ENCODE measurements at places on chromosomes 5 and 9. TPM values are rescaled to one million over a fixed set of nuclear protein-coding genes. Genes with fewer than 3 reads are reported as not detected.
A peak's percentile ranks its signal among the peaks of the same experiment; 100 is the strongest.

Gene SLCO6A1
- not detected for total RNA-seq

DNA sequence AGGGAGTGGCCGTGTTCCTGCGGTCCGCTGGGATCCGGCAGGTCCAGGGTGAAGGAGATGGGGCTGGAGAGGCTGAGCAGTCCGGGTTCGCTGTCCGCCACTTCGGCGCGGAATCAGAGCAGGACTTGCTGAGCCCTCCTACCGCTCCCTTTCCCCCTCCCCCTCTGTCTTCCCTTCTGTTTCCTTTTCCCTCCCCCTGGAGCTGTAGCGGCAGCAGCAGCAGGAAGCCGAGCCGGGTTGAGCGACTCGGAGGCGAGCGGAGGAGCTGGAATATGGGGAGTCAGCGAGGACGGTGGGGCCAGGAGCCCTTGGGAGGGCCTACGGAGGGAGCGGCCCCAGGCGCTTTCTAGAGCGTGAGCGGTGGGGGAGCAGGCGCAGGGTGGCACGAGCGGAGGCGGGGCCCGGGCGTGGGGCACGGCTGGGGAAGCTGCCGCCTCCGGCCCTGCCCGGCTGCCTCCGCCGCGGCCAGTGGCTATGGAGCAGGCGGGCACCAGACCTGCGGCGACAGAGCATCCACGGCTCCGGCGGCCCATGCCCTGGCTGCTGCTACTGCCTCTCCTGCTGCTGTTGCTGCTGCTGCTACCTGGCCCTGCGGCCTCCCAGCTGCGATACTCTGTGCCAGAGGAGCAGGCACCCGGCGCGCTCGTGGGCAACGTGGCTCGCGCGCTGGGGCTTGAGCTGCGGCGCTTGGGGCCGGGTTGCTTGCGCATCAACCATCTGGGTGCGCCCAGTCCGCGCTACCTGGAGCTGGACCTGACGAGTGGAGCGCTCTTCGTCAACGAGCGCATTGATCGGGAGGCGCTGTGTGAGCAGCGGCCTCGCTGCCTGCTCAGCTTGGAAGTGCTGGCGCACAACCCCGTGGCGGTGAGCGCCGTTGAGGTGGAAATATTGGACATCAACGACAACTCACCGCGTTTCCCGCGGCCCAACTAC, at the start of gene PCDHAC2:
PCDHAC2 (plus strand) TSS at position 184 of the 933 bp plus-strand sequence; CDS start at position 475, 291 bp downstream.
- no peak within 1 kb of the TSS for H3K4me3 ChIP-seq
- no peaks in the 10 kb centered on the region for H3K4me1 ChIP-seq
- H3K36me3 ChIP-seq = no peaks in the 10 kb centered on the region
- DNase-seq = no peak

Gene TLE1
- total RNA-seq = 44.5 TPM

- no peak for DNase-seq
- H3K27me3 ChIP-seq = peaks cover 49% of the 10 kb centered on the region
- H3K36me3 ChIP-seq = no peaks in the 10 kb centered on the region
- H3K27ac ChIP-seq = no peak overlapping the region
- no peaks in the 10 kb centered on the region for H3K4me1 ChIP-seq
Observed at GRCh38 chr5:174718880-174719610, 5.3 kb upstream of the MSX2 start.

DNA sequence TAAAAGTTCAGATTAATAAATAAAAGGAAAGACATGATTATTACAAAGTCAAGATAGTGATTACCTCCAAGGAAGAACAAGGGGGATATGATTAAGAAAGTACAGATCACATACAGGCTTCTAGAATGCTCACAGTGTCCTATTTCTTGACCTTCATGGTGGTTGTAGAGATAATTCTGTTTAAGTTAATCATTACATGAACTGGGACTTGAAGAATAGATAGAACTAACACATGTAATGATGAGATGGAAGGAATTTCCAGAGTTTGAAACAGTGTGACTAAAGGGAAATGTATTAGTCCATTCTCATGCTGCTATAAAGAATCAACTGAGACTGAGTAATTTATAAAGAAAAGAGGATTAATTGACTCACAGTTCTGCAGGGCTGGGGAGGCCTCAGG, 72.7 kb downstream of the LURAP1L start:
- DNase-seq = no peak
- H3K27ac ChIP-seq = no peak overlapping the region
- H3K4me1 ChIP-seq = no peaks in the 10 kb centered on the region
- H3K36me3 ChIP-seq = no peaks in the 10 kb centered on the region
- H3K27me3 ChIP-seq = no peaks in the 10 kb centered on the region

- no peaks in the 10 kb centered on the region for H3K36me3 ChIP-seq
- H3K27ac ChIP-seq = no peak overlapping the region
- no peak for DNase-seq
- H3K27me3 ChIP-seq = no peaks in the 10 kb centered on the region
- H3K4me3 ChIP-seq = no peak overlapping the region
Observed at GRCh38 chr5:142512043-142513042, 173.5 kb downstream of the FGF1 start.

- peaks cover 15% of the 10 kb centered on the region for H3K4me1 ChIP-seq
- H3K27ac ChIP-seq = no peak overlapping the region
- H3K27me3 ChIP-seq = no peaks in the 10 kb centered on the region
- DNase-seq = no peak
- H3K4me3 ChIP-seq = no peak overlapping the region
Observed at GRCh38 chr5:172410662-172411483, 43.5 kb downstream of the SH3PXD2B start.

DNA sequence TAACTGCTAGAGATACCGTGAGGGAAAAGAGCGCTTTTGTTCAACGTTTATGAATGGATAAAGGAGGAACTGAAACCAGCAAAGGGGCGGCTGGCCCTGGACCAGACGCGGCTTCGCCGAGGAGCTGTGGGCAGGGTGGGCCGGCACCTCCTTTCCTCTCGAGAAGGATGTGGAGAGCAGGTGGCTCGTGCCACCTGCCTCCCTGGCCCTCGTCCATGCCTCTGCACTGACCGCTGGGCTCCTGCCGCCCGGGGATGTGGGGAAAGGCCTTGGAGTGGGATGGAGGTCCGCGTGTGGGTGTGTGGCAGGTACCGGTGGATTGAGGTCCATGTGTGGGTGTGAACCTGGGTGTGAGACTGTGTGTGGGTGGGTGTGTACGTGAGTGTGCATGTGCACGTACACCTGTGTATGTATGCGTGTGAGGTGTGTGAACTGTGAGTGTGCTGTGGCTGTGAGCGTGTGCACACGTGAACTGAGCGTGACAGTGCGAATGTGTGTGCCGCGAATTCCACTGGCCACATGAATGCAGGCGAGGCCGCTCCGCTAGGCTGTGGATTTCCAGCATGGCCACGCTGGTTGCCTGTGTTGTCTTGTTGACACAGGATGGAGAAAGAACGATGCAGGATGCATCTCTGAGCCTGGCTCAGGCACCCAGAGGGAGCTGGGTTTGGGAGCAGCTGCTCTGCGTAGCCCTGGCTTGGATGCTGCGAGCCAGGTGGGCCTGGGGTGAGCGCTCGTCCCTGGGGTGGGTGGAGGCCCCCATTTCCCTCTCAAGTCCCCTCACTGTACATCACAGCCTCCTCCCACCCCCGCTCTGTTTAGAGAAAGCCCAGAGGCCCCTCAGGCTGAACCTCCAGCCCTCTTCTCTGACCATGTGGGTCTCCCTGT, 4.4 kb upstream of the CEP72 start:
- no peak overlapping the region for H3K27ac ChIP-seq
- H3K4me3 ChIP-seq = no peak overlapping the region
- peaks cover 25% of the 10 kb centered on the region for H3K4me1 ChIP-seq
- H3K36me3 ChIP-seq = no peaks in the 10 kb centered on the region

Gene LCN6
- total RNA-seq = not detected

DNA sequence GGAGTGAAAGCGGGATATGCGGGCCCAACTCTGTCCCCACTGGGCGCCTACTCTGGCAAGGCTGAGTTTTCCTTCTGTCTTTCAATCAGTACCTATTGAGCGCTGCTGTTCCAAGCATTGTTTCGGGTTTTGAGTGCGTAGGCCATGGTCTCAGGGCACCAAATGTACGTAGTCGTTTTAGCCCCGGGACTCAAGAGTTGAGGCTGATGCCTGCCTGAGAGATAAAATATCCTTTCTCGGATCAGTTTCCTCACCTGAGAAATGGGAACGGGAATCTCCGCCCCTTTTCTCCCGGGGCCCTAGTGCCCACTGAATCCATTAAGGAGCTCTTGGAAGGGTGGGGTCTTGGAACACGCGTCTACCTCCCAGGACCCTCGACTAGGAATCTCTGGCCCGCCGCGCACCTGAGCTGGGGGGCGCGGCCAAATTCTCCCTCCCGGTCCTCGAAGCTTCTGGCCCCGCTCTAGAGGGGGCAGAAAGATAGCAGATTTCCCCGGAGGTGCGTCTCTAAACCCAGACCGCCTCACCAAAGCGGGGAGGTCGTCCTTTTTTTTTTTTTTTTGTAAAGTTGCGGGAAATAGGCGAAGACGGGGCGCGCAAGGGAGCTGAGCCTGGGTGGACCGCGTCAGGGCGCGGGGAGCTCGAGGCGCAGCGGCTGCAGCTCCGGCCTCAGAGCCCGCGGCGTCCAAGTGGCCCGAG, 494 bp upstream of the CXXC5 start:
- no peaks in the 10 kb centered on the region for H3K27me3 ChIP-seq
- no peaks in the 10 kb centered on the region for H3K36me3 ChIP-seq
- no peak for DNase-seq
- H3K4me3 ChIP-seq = peak overlapping the region; percentile 28
- peaks cover 74% of the 10 kb centered on the region for H3K4me1 ChIP-seq
- no peak overlapping the region for H3K27ac ChIP-seq

- H3K27ac ChIP-seq = no peak overlapping the region
- no peaks in the 10 kb centered on the region for H3K4me1 ChIP-seq
- DNase-seq = no peak
Observed at GRCh38 chr5:20678386-20678785, 690.4 kb upstream of the CDH18 start.

Gene QRFP
- total RNA-seq = not detected

Gene ANKRD34B
- total RNA-seq = not detected

DNA sequence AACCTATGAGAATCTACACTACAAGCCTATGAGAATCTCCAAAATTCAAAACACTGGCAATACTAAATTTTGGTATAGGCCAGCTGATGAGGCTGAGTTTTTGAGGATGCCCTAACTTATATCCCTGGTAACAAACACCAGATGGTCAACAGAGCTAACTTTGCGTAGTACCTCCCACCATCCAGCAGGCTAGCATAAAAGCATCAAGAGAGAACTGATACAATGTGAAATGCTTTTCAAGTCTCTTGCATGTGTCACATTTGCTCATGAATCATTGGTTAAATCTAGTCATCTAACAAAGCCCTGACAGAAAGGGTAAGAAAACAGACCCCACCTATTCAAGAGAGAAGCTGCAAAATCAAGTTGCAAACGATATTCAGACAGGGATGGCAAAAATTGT, 1609.7 kb upstream of the CDH9 start:
- no peaks in the 10 kb centered on the region for H3K27me3 ChIP-seq
- no peaks in the 10 kb centered on the region for H3K4me1 ChIP-seq
- H3K36me3 ChIP-seq = no peaks in the 10 kb centered on the region
- DNase-seq = no peak
- no peak overlapping the region for H3K4me3 ChIP-seq

DNA sequence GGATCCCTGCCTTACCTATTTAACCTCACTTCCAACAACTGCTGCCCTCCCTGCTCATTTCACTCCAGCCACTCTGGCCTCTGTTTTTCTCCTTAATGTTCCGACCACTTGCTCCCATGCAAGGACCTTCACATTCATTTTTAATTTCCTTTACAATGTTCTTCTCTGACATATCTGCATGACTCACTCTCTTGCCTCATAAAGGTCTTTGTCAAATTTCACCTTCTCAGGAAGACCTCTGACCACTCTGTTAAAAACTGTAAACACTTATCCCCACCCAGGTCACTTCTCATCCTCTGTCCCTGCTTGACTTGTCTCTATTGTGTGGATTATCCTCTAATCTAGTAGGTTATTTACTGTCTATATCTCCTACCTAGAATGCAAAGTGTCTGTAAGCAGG, 751.2 kb downstream of the BRINP1 start:
- no peak overlapping the region for H3K27ac ChIP-seq
- DNase-seq = no peak
- H3K4me3 ChIP-seq = no peak overlapping the region
- H3K36me3 ChIP-seq = no peaks in the 10 kb centered on the region

- DNase-seq = no peak
- no peak overlapping the region for H3K27ac ChIP-seq
- no peaks in the 10 kb centered on the region for H3K4me1 ChIP-seq
- H3K4me3 ChIP-seq = no peak overlapping the region
- no peaks in the 10 kb centered on the region for H3K36me3 ChIP-seq
Observed at GRCh38 chr9:90074316-90074962, 469.6 kb downstream of the GADD45G start.

Gene PLEKHG4B
- total RNA-seq = not detected

- H3K36me3 ChIP-seq = peaks cover 39% of the 10 kb centered on the region
- DNase-seq = peak; percentile 80
- H3K27ac ChIP-seq = no peak overlapping the region
Observed at GRCh38 chr9:35611230-35611797, 6.3 kb downstream of the TESK1 start.

DNA sequence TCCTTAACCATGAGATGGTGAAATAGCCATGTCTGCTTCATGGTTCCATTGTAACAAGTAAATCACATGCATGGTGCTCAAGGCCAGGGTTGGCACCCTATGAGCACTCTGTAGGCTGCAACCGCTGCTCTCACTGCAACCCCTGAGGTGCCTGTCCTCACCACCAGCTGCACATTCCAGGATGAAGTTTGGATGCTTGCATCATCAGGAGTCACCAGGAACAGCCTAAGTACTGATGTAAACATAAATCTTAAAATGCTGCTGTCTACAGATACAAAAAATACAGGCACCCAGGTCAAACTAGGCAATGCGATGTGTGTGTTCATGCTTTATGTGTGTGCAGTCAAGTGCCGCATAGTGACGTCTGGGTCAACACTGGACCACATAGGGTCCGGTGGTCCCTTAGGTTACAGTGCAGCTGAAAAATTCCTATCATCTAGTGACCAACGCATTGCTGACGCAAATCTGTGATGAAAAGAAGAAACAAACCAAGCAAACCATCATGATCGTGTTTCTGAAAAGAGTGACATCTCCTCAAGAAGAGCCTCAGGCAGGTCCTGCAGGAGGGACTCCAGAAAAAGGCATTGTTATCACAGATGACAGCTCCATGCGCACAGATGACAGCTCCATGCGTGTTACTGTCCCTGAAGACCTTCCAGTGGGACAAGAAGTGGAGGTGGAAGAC, 234.8 kb downstream of the AUH start:
- H3K4me1 ChIP-seq = peaks cover 10% of the 10 kb centered on the region
- H3K27me3 ChIP-seq = no peaks in the 10 kb centered on the region
- no peak for DNase-seq
- no peaks in the 10 kb centered on the region for H3K36me3 ChIP-seq

Gene SLC25A2
- total RNA-seq = 0.73 TPM

Gene GDA
- not detected for total RNA-seq

Gene PLPP7
- 0.59 TPM for total RNA-seq

- no peak overlapping the region for H3K27ac ChIP-seq
- H3K27me3 ChIP-seq = no peaks in the 10 kb centered on the region
- no peak for DNase-seq
- H3K36me3 ChIP-seq = peaks cover 3% of the 10 kb centered on the region
- H3K4me3 ChIP-seq = no peak overlapping the region
- H3K4me1 ChIP-seq = no peaks in the 10 kb centered on the region
Observed at GRCh38 chr5:64971513-64971912, 202.8 kb downstream of the CWC27 start.

Gene FOXI1
- total RNA-seq = not detected

- no peak overlapping the region for H3K4me3 ChIP-seq
- H3K27ac ChIP-seq = no peak overlapping the region
- no peak for DNase-seq
- no peaks in the 10 kb centered on the region for H3K4me1 ChIP-seq
Observed at GRCh38 chr9:92614763-92615461, 55.0 kb downstream of the IPPK start.

Gene GGTA1
- total RNA-seq = 0.23 TPM

Measured in natural killer cell (primary cell).